ENCODE measurements at places on chromosomes 13 and 19.

DNA sequence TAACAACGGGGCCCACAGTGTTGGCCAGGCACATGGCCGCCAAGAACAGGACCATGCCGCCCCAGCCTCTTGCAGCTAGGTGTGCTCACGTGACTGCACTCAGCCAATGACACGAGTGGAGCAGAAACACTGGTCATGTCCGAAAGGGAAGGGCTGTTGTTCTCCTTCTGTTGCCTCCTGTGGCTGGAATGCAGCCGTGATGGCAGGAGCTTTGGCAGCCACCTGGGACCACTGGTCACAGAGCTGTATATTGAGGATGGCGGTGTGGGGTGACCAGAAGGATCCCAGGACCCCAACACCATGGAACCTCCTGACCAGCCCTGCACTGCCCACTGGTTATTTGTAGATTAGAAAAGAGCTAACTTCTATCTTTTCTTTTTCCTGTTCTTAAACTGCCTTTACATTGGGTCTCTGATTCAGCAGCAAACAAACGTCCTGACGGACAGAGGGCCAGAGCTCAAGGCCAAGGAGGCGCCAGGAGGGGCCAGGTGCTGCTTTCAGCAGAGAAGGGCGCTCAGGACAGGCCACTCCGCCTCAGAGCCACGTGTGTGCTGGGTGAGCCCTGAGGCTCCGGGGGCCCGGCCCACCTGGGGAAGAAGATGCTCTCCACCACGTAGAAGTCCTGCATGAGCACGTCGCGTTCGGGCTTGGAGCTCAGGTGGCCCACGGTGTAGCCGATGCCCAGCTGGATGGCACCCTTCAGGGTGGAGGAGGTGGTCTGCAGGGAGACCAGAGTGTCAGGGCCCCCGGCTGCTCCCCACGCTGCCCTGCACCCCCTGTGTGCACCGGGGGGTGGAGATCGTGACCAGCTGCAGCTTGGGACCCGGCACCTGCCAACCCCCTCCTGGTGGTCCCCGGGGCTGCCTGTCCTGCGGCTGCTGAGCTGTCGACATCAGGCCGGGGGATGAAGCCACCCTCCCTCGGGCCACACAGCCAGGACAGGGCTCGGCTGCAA is 35.0 kb upstream of the CACTIN start:
- DNase-seq: no peak

GRCh38 chr19:43597876-43598275 is 1.5 kb downstream of the ZNF576 start:
- DNase-seq: no peak

GRCh38 chr13:113948034-113948742 is 25.7 kb downstream of the C13orf46 start:
- no peak for DNase-seq

DNA sequence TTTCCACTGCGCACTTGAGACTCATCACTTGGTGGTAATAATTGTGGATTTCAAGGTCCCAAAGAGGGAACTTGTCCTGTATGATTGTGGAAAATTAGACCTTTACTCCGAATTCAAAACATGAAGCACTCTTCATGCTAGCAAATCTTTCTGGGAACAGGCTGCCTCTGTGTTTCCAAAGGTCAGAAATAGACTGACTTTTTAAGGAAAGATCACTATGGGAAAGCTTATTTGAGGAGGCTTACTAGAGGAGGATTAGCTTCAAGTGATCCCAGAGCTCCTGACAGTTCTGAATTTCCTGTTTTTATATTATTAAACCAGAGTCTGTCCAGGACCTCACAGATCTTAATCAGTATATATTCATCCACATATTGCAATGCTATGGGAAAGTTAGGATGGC is 5.5 kb downstream of the WDFY2 start:
- no peak for DNase-seq

DNA sequence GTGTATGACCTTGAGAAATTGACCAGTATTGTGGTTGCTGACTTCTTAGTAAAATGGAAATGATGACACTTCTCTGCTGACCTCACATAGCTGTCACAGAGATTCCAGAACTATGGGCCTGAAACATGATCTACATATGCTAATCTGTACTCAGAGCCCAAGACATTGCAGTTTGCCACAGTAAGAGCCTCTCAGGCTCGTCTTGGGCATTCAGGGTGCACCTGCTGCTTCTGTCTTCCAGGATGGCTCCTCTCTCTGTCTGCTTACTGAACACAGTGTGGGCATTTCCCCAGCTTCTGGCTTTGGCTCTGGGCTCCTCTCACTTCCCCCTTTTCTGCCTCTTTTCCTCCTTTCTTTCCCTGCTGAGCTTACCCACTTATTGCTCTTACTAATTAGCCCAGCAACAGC is 22.3 kb upstream of the SLC46A3 start:
- DNase-seq: no peak

GRCh38 chr13:111017755-111018459 is 97.2 kb upstream of the ARHGEF7 start:
- no peak for DNase-seq

DNA sequence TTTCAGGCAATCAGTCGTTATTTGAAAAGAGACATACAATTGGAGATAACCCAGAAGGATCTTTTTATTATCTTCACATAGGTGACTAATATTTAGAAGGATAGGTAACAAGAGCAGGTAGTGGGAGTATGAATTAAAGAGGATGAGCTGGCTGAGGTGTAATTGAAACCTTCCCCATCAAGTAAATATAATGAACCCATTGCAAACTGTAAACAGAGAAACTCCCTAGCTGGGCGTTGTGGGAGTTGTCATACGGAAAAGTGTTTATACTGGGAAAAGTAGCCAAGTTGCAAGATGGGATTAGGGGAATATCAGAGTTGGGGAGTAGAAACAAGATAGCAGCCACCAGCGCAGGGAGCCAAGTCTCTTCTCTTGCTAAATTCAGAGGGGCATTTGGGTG is 448.4 kb downstream of the COG6 start:
- no peak for DNase-seq

DNA sequence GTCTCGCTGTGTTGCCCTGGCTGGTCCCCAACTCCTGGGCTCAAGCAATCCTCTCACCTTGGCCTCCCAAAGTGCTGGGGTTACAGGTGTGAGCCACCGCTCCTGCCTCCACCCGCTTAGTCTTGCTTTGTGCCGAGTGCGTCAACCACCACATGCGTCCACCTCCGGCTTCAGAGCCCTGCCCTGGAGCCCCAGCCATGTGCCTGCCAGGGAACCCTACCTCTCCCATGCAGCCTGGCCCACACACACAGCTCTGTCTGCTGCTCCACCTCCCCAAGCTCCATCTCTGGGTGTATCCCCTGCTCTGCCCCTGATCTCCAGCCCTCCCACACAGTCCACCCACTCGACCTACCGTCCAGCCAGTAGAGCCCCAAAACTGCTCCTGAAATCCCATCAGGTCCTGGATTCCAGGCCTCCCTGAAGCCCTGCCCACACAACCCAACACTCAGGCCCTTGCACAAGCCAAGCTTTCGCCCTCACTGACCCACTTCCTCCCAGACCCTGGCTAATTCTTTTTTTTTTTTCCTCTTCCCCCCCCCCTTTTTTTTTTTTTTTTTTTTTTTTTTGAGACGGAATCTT is 9.6 kb downstream of the CYP2F1 start:
- DNase-seq: no peak

GRCh38 chr13:48251611-48252081 is 18.6 kb downstream of the ITM2B start:
- no peak for DNase-seq

DNA sequence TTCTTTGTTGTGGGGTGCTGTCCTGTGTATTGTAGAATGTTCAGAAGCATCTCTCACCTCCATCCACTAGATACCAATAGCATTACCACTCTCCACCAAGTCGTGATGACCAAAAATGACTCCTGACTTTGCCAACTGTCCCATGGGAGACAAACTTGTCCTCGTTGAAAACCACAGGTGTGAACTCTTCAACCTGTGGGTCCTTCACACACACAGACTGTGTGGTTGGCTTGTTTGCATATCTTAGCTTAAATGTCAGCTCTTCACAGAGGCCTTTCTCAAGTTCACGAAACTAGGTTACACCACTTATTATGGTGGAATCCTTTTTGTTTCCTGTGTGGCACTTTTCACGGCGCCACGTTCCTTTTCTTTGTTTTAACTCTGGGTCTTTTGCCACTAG is 6.8 kb downstream of the GPC5 start:
- DNase-seq: no peak

Data from body of pancreas (tissue), 4 donors.